ENCODE measurements at places on chromosomes 13 and 19.

- DNase-seq, result no peak
Observed at GRCh38 chr13:97413694-97414093, 20.3 kb upstream of the RAP2A start.

DNA sequence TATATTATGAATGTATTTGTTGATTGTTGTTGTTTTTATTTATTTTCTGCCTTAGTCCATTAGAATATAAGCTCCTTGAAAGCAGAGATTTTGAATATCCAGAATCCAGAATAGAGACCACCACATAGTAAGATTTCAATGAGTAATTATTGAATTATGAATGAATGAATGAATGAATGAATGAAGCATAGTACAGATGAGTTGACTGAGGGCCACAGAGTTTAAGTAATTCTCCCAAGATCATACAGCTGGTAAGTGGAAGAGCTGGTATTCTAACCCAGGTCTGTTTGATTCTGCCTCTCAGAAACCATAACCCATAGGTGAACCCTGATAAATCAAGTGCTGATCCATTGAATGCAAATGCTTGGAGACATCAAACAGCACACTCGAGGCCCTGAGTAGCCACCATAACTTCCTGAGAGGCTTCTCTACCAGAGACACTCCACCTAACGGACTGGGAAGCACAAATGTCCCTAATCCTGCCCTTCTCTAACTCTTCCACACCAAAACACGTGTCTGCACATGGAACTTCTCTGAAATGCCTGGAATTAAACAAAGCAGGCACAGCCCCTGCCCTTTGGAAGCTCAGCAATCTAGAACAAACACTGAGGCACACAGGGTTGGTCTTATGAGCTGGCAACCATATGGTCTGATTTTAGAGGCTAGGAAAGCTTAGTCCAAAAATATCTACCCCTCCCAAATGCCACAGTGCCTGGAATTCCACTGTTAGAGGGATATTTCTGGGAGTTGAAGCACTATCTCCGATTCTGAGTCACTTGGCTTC, 190.1 kb downstream of the FOXO1 start:
- no peak for DNase-seq

GRCh38 chr19:34711890-34712289, 22.2 kb upstream of the ZNF181 start:
- no peak for DNase-seq

DNA sequence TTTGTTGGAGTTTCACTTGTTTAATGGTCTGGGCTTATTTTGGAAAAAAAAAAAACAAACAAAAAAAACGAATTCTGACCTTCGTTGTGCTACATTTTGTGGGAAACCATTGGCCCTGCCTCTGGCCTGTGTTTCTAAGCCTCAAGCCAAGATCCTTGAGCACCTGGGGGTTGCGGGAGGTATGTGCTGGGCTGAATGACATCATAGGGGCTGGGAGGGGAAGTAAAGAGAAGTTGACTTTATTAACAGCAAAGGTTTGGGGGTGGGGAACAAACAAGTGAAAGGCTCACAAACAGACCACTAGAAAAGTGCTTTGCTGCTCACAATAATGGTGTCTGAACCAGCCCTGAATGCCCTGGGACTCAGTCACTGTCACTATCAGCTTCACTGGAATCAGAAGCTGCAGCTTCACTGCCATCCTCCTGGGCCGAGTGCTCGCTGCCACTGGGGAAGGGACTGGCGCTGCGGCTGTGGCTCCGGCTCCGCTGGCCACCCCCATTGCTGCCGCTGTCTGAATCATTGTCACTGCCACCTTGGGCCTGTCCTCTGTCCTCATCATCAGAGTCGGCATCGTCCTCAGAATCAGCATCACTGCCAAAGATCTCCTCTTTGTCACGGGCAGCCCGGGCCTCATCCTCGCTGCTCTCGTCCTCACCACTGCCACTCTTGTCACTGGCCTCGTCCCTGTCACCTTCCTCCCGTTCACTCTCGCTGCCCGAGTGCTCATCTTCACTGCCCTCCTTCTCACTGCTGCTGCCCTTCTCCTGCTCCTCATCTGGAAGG, 5.1 kb downstream of the PAF1 start:
- no peak for DNase-seq
